ENCODE measurements at places on chromosomes 2 and 18. TPM values are rescaled to one million over a fixed set of nuclear protein-coding genes. Genes with fewer than 3 reads are reported as not detected.

DNA sequence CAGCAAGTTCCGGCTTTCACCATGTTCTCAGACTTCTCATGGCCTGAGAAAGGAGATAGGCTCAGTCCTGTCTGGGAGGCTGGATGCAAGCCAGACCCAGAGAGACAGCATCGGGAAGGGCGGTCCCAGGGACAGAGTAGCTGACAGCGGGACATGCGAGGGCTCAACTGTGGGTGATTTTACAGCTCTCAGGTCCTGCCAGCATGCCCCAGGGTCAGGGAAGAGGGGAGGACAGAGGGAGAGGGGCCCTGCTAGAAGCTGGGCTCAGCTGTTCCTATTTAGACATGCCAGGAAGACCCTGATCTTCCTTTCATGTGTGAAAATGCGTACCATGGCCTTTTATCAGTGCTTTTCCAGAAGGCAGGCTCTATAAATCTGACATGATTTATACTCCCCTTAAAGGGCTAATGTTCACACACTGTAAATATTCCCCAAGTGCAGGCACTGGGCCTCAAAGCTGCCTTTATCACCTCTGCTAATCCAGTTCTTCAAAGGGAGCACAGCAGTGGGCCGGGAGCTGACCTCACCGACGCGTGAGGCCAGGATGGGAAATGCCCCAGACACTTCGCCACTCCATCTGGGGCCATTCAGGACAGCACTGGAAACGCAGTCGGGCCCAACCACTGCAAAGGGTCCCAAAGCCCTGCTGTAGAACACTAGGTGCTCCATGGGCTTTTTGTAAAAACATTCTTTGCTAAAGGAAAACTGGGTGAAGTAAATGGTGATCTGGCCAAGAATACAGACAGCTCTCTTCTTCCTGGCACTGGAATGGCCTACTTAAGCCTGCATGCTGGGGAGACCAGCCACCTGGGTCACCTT is 96.1 kb upstream of the LMAN1 start:
- no peak for DNase-seq

TXNDC9 gene
- 34.3 TPM for total RNA-seq

- no peak for DNase-seq
These were observed 229.5 kb upstream of the FBXO11 start for GRCh38 chr2:48135797-48136196.

DNA sequence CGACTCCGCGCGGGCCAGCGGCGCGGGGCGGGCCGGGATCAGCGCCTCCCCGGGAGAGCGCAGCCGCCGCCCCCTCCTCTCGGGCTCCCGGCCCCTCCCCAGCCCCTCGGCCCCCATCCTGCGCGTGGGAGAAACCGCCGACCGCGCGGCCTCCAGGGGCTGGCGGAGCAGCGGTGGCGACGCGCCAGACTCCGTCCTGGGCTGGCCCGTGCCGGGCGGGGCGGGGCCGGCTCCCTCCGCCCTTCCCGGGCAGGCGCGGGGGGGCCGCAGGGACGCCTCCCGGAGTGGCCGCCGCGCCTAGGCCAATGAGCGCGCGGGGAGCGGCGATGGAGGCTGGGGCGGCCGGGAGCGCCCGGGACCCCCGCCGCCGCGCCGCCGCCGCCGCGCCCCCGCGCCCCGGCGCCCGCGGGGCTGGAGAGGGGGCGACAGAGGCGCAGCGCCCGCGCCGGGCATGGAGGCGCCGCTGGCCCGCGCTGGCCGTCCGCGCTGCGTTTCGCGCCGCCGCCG is 49.1 kb downstream of the KCNIP3 start:
- no peak for DNase-seq

DNA sequence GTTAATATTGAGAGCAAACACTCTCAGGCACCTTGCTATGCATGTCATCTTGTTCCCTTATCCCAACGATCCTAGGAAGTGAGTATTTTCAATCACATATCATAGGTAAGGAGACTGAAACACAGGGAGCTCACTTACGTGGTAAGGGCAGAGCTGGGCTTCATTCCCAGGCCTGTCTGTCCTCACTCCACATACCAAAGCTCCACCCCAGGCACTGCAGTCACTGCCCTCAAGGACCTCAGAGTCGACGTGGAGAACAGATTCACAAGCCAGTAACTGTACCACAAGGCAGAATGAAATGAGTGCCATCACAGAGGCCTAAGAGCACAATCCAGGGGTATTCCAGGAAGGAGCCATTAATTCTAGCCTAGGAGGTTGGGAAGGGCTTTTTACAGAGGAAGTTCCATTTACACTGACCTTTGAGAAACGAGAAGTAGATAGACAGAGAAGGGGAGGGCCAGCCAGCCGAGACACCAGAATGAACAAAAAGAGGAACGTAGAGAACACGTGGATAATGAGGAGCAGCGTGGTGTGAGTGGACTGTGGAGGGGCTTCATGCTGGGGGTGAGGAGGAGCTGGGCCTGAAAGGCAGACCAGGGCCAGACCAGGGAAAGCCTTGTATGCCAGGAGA is 48.6 kb downstream of the KIAA2012 start:
- no peak for DNase-seq
